ENCODE measurements at places on chromosomes 6 and 20.

DNA sequence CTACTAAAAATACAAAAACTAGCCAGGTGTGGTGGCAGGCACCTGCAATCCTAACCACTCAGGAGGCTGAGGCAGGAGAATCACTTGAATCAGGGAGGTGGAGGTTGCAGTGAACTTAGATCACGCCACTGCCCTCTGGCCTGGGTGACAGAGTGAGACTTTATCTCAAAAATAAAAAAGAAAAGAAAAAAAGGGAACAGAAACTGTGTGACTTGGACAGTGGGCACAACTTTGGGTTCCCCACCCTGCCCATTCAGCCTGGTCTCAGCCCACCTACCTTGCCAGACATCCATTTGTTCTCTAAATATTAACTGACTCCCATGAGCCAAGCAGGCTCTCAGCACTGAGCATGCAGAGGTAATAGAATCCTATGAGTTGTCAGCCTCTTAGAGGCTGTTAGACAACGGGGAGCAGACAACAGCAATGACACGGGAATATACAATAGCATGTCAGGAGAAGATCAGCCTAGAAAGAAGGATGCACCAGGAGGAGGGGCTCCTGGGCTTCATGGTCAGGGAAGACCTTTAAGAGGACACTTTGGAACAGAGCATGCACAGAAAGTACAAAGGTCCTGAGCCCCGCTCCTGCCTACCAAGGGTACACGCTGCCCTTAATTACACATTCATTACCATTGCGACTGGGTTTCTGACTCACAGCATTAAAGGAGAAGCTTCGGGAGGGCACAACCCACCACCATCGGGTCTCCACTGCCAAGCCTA, 20.0 kb downstream of the FAM209B start:
- DNase-seq, result no peak

GRCh38 chr6:85096976-85097375, 332.6 kb upstream of the TBX18 start:
- DNase-seq, result no peak

- DNase-seq, result no peak
These were observed 613 bp upstream of the DLL1 start for GRCh38 chr6:170291271-170292110.

GRCh38 chr6:119261944-119262284, 87.6 kb downstream of the MAN1A1 start:
- DNase-seq, result no peak

DNA sequence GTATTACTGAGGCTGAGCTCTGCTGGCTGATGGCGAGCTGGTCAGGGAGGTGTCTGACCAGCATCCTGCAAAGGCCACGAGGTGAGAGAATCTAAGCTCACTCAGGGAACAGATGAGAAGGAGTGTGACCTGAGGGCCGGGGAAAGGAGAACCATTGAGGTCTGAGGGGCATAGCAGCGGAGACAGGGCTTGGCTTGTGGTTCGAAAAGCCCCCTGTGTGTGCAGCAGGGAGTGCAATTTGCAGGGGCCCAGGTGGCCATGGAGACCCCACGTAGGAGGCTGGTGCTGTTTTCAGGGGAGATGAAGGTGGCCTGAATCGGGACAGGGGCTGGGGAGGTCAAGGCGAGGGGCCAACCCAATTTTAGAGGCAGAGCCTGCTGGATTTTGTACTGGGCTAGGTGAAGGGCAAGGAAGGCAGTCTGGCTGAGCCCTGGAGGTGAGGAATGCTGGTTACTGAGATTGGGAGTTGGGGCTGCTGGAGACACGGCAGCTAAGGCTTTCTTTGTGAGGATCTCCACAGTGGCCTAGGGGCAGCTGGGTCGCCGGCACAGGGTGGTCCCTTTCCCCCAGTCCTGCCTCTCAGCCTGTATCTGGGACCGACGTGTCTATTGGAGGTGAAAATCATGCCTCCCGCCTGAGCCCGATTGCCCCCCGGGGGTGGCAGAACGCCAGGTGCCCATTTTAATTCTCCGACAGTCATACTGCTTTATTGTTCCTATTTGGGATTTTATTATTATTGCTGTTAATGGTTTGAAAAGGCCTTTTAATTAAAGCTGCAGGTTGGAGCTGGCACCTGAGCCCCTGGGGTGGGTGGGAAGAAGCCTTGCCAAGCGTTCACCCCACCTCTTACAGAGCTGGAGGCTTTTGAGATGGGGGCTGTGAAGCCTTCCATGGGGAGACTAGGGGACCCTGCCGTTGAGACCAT, 28.4 kb downstream of the DLGAP4 start:
- no peak for DNase-seq

DNA sequence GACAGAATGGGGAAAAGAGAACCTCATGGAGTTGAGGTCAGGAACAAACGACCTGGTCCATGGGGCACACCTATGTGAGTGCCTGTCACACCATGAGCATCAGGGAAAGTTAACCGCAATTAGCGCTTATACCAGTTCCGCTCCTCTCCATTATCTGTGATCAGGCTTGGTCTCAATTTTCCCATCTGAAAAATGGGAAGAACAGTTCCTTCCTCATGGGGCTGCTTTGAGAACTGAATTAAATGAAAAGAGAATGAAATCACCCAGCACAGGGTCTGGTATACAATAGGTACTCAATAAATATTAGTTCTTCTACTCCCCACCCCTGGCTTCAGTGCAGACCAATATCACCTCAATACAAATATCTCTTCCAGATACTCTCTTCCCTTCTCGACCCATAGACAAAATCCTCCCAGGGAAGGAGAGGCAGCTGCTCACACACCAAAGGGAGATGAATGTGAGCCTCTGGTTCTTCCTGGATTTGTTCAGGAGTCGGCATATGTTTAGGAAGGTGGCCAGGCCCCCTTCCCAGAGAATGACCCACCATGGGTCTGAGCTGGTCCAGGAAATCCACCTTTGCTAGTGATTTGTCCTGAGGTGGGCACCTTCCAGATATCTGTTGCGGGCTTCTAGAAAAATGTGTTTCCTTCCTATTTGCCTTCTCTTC, 2.4 kb upstream of the PTGIS start:
- no peak for DNase-seq

All from stimulated activated CD8-positive, alpha-beta memory T cell treated with anti-CD3 and anti-CD28 coated beads, Interleukin-12 subunit alpha, Interleukin-12 subunit beta, amount 100 ng/mL, for 4 hours (primary cell).